ENCODE measurements at places on chromosomes 4 and X. TPM values are rescaled to one million over a fixed set of nuclear protein-coding genes. Genes with fewer than 3 reads are reported as not detected.

Gene VCX3B
- total RNA-seq, result not detected

Gene MBTPS2
- total RNA-seq, result 6.9 TPM

Gene F9
- total RNA-seq, result not detected

Gene SLC2A9
- total RNA-seq, result 2.0 TPM

Gene UGT8
- 0.17 TPM for total RNA-seq

Gene HELT
- not detected for total RNA-seq

Gene SLC9B2
- 19.7 TPM for total RNA-seq

Gene ARR3
- not detected for total RNA-seq

Gene RENBP
- 21.3 TPM for total RNA-seq

Data from CD4-positive, alpha-beta memory T cell (primary cell).